ENCODE measurements at places on chromosomes 11 and 22.

- DNase-seq, result peak; percentile 44
Measured at GRCh38 chr11:70176940-70177689, 26.0 kb upstream of the FADD start.

GRCh38 chr11:112637876-112638275 lies 323.3 kb upstream of the NCAM1 start:
- no peak for DNase-seq

- DNase-seq, result no peak
Measured at GRCh38 chr11:66885950-66886440, 29.1 kb downstream of the LRFN4 start.

DNA sequence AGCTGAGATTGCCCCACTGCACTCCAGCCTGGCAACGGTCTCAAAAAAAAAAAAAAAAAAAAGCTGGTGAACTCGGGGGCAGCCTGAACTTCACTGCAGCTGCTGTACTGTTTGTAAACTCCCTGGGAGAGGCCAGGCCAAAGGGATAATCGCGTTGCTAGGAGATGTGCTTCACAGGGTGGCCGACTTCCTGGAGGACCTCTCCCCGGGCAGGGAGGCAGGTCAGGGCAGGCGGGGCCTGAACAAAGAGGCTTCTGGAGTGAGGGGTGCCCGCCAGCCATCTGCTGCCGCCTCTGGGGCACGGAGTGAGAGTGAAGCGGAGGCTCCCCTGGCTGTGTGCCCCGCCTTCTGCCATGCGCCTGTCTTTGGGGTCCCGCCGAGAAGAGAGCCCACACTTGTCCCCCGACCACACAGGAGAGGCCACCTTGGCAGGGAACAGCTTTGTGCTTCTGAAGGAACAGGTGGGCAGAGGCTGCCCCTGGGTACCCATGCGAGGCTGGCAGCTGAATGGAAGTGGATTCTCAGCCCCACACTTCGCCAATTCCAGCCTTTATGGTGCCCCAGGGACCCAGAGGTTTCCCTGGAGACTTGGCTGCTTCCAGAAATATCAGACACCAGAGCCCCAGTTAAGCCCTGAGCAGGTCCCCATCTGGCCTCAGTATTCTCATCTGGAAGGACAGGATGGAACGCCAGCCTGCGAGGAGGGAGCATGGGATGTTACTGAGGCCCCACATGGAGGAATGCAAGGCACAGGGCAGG lies 29.6 kb downstream of the TMEM184B start:
- no peak for DNase-seq

GRCh38 chr11:74686792-74687191 lies 44.4 kb downstream of the CHRDL2 start:
- no peak for DNase-seq

GRCh38 chr11:102416976-102417375 lies 35.6 kb downstream of the TMEM123 start:
- no peak for DNase-seq

DNA sequence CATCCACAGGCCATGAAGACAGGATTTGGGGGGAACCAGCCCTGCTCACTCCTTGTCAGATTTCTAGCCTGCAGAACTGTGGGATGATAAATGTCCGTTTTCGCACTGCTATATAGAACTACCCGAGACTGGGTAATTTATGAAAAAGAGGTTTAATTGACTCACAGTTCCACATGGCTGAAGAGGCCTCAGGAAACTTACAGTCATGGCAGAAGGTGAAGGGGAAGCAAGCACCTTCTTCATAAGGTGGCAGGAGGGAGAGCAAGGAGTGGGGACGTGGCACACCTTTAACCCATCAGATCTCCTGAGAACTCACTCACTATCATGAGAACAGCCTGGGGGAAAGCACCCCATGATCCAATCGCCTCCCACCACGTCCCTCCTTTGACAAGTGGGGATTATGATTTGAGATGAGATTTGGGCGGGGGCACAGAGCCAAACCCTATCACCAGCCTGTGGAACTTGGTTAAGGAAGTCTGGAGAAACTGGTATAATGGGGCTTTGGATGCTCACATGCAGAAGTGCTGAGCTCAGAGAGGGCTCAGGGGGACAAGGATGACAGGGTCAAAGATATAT lies 50.7 kb downstream of the MYEOV start:
- DNase-seq, result no peak

GRCh38 chr11:27770576-27770975 lies 70.3 kb upstream of the BDNF start:
- DNase-seq, result no peak

GRCh38 chr11:104668797-104669463 lies 229.3 kb downstream of the CASP12 start:
- no peak for DNase-seq

Data from T-helper 9 cell (primary cell).